ENCODE measurements at places on chromosomes 11 and 22.
A peak's percentile ranks its signal among the peaks of the same experiment; 100 is the strongest.

DNA sequence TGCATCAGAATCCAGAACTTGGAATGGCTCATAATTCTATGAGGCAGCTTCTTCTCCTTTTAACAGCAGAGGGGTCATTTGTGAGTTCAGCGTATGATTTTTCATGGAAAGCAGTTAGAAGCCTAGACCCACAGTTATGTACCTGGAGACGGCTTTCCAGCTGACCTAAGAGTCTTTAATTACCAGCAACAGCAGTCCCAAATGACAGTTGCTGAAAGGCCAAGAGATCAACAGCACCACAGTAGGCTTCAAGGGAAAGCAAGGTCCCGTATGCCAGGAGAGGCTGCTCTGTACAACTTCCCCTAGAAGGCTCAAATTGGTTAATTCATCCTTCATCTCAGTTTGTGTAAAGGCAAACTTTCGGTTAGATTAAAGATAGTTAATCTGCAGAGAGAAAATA, 363.0 kb downstream of the SOX6 start:
- H3K27ac ChIP-seq = no peak overlapping the region
- H3K4me1 ChIP-seq = peaks cover 6% of the 10 kb centered on the region
- no peaks in the 10 kb centered on the region for H3K36me3 ChIP-seq

DNA sequence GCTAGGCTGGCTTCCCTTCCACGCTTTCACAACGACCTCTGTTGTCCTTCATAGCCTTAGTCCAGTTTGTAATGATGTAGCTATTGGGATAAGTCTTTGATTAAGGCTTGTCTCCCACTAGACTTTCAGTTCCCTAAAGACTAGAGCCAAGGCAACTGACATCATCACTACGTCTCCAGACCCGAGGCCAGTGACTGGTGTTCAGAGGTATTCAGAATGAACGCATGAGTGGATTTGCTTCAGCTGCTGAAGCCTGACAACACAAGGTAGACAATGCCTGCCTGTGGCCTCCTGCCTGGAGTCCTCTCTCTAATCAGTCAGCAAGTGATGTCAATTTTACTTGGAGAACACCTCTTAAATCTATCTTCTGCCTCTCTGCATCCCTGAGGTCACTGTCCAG, 13.6 kb downstream of the EFCAB6 start:
- no peaks in the 10 kb centered on the region for H3K4me1 ChIP-seq
- DNase-seq = peak; percentile 63
- no peaks in the 10 kb centered on the region for H3K36me3 ChIP-seq

DNA sequence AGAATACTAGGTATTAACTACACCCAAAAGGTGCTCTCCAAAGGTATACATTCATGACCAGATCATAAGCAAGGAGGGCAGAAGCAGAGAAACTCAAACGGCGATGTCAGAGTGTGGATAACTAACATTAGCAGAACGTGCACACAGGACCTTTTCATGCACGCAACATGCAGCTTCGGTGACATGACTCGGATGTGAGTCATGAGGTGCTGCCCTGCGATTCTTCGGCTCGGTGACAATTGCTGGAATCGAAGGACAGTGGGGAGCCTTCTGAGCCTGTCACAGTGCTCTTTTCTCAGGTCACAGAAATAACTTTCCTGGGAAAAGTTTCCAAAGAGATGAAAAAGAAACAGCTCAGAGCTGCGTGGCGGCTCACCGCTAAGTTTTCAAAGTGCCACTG, 418.5 kb upstream of the SYN3 start:
- no peak overlapping the region for H3K27ac ChIP-seq
- no peaks in the 10 kb centered on the region for H3K4me1 ChIP-seq
- H3K4me3 ChIP-seq = no peak overlapping the region
- H3K27me3 ChIP-seq = no peaks in the 10 kb centered on the region
- no peaks in the 10 kb centered on the region for H3K36me3 ChIP-seq

GRCh38 chr11:114273071-114273470, 23.1 kb upstream of the NNMT start:
- no peak for DNase-seq
- H3K4me3 ChIP-seq = no peak overlapping the region
- H3K36me3 ChIP-seq = no peaks in the 10 kb centered on the region
- no peaks in the 10 kb centered on the region for H3K4me1 ChIP-seq
- H3K27me3 ChIP-seq = peaks cover 35% of the 10 kb centered on the region
- no peak overlapping the region for H3K27ac ChIP-seq
